ENCODE measurements at places on chromosomes 3 and 15.

DNA sequence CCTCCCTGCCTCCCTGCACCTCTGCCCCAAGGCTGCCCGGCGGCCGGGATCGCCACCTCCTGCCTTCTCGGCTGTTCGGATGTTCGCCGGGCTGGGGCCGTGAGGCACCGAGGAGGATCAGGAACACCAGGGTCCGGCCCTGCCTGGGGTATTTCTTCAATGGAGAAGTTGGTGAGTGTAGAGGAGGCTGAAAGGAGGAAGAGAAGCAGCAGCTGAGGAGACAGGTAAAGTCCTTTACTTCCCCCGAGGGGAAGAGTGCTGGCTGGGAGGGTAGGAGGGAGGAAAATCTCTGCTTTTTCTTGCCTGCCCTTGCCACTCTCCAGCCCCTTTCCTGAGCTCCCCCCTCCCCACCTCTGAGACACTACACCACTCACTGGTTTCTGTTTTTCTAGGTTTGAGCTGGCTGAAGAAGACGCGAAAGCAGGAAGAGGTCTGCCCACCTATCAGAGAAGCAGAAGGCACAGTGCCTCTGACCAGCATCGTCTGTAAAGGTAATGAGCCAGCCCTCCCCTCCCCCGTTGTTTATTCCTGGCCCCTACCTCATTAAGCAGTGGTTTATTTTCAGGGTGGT is 519 bp downstream of the ASB7 start:
- no peak for DNase-seq

DNA sequence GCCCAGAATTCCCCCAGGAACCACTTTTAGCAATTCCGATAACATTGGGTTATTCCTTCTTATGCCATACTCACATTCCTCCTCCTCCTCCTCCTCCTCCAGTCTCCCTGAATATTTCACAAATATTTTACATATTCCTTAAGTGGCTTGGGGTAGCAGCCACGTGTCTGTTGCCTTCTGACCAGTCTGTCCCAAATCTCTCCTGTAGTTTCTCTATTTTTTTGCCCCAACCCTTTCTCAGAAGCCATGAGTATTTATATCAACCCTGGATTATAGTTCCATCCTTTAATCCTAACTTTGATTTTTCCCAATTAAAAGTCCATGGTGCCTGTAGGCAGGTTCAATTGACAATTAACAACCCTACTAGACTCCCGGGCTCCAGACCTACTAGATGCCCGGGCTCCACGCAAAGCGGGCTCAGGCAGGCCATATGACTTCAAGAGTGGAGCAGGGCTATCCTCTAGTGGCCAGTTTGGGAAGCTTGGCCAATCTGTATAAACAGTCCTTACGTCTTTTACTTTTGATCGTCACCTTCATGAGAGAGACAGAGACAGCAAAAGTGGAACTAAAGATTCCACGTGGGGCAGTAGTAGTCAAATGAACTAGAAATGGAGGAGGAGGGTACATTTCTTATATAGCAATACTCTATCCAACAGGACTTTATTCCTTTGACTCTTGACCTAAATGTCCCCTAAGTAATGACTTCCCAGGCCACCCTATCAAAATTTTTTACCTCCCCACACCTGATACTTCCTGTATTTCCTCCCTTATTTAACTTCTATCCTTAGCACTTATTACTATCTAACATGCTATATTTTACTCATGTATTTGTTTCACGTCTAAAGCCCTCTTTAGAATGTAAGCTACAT is 69.7 kb downstream of the USF3 start:
- peak; percentile 78 for DNase-seq

GRCh38 chr3:72800869-72801268 is 47.4 kb downstream of the SHQ1 start:
- DNase-seq, result no peak

DNA sequence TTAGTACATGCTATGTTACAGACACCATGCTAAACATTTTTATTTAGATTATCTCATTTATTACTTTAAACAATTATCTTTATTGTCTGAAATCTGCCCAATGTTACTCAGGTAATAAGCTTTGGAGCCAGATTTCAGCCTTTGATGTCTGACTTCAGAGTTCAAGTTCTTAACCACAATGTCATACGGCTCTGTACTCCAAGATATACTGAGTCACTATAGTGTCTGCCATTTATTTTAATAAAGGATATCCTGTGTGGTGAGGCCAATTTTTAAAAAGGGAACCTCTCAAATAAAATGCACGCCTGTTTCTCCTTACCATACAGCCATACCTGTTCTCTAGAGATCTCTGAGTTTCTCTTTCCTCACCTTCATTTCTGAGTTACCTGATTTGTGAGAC is 193.1 kb downstream of the EPHA3 start:
- DNase-seq, result no peak

DNA sequence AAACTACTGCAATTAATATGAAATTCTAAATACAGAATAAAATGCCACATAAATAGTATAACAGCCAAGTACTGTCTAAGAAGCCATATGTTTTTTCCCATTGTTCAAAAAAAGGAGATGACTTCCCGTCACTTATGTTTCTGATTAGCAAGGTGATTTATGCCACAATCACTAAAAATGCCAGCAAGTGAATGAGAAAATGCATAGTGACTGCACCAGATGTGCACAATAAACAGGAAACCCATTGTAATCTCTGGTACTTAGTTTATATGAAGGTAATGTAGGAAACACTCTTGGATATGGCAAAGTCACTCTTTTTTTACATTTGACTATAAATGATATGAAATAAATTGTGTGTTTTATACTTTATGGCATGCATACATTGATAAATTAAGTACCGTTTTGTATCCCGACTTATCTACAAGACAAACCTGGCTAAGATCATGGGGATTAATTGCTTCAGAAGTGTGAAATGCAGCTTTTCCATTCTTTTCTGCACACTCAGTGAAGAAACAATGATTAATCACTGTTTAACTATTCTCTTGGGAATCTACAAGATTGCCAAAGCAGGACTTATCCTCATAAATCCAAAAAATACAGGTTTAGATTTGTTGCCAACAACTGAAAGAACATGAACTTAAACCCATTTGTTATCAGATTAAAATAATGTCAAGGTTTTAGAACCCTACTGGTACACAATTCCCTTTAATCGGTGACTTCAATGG is 164.5 kb downstream of the TBC1D5 start:
- DNase-seq, result no peak

GRCh38 chr3:30649572-30650318 is 43.3 kb downstream of the TGFBR2 start:
- DNase-seq, result no peak

DNA sequence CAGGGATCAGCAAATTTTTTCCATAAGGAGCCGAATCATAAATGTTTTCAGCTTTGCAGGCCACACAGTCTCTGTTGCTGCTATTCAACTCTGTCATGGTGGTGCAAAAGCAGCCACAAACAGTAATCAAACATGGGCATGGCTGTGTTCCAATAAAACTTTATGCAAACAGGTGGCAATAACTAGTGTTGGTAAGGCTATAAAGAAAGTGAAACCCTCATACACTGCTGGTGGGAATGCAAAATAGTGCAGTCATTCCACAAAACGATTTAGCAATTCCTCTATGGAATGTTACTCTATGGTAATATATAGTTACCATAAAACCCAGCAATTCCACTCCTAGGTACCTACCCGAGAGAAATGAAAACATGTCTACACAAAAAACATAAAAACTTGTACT is 14.0 kb upstream of the MRPS25 start:
- no peak for DNase-seq

DNA sequence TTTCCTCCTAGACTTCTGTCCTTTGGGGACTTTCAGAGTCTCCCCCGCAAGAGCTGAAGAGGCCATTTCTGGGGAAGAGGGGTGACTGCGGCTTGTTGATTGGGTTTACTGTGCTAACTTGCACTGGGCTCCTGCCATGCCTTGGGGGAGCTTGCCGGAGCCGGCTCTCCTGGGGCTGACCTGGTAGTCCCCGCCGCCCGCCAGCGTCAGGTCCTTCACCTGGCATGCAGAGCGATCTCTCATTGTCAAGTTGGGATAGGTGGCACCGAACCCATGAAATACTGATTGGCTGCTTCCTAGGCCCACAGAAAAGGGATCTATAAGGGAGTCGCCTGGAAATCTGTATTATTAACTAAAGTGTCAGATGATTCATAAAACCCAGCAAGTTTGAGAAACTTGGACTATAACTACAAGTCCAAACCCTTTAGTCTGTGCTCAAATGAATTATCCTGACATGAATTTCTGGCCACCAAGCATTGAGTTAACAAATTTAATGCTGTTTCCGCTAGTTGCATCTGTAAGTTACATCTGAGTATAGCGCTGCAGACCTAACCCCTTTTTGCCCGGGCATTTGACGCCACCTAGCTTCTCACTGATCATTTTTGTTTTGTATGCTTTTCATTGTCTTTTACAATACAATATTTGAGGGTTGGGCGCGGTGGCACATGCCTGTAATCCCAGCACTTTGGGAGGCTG is 607 bp upstream of the IMP3 start:
- DNase-seq, result peak; percentile 69

DNA sequence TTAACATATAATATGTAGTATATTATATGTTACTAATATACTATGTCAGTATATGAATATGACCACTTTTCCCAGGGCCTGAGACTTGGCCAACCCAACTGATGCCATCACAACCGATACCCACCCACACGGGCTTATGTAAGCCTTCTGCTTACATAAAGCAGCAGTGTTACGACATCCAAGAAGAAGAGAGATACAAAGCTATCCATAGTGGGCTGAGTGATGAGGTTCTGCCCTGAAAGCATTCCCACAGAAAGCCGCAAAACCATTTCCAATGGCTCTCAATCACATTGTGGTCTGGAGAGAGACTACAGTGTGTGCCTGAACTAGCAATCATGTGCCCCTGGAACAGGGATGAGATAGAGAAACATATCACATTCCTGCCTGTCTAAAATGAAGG is 177.9 kb downstream of the PLOD2 start:
- no peak for DNase-seq

DNA sequence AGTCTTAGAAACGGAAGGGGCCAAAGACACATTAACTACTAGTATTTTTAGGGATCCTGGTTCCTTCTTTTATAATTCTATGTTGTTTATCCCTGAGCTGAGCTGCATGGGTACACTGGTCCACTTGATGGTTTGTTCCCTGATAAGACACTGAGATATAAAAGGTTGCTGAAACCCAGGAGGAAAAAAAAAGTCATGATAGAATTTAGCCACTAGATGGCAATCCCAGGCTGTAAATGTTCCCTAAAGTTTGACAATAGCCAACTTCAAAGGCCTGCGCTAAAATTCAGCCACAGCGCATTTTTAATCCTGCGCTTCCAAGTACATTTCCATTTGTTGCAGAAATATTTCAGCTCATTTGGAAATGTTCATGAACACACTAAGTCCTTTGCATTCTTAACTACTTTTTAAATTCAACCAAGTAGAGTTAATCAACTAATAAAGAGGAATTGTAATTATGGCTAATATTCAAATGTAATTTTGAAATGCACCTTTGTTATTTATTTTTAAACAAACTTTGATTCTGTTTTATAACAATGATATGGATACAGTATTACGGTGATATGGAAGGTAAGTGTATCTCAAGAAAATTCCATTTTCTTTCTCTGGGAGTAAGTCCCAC is 249.3 kb upstream of the FEZF2 start:
- DNase-seq, result peak; percentile 4

- peak; percentile 39 for DNase-seq
These were observed 8.5 kb downstream of the CRBN start for GRCh38 chr3:3170998-3171397.

DNA sequence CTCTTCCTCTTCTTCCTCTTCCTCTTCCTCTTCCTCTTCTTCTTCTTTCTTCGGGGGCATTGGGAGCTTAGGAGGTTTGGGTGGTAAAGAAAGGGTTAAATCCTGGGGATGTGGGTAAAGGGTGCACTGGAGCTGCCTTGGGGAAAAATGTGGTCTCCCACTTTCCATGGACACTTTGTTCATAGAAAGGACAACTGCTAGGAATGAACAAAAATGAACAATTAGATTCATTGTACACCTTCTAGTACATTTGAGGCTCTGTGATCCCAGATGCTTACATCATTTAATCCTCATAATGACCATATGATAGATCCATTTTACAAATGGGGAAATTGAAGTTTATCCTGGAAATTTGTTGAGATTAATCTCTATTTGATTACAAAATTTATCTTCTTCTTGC is 699.7 kb downstream of the TUSC7 start:
- no peak for DNase-seq

GRCh38 chr3:187951452-187952190 is 202.3 kb upstream of the LPP start:
- no peak for DNase-seq

- DNase-seq, result no peak
These were observed 74.6 kb upstream of the ACAD9 start for GRCh38 chr3:128804811-128805155.

DNA sequence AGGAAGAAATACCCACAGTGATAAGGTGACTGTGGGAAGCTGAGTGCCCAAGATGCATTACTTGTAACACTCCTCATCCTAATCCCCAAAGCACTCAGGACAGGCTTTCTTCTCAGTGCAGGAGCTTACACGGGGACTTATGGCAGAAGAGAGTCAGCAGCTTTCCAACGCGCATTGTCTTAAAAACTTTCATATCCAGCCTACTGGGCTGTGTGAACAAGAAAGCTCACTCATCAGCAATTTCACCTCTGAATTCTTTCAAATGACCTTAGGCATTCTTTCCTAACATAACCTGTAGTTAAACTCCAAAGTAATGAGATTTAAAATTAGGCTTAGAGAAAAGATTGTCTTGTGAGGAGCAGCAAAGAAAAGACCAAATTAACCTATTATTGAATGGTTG is 132.3 kb downstream of the KCNAB1 start:
- no peak for DNase-seq
